ENCODE measurements at places on chromosomes 4 and X. TPM values are rescaled to one million over a fixed set of nuclear protein-coding genes. Genes with fewer than 3 reads are reported as not detected.

Gene TREX2
- 1.8 TPM for total RNA-seq

Gene F9
- total RNA-seq = not detected

Gene GPR143
- total RNA-seq = 1.5 TPM

Gene UGT2B15
- total RNA-seq = not detected

Gene MAGEB2
- total RNA-seq = not detected

Gene AADAT
- 5.4 TPM for total RNA-seq

Gene ARR3
- total RNA-seq = not detected

Gene TMSB15B
- 4.8 TPM for total RNA-seq

Gene MTNR1A
- 0.23 TPM for total RNA-seq

Gene PDGFRA
- 82.1 TPM for total RNA-seq

Gene FAM9B
- not detected for total RNA-seq

Gene PDLIM3
- total RNA-seq = 158 TPM

Gene NUDT11
- total RNA-seq = 10.7 TPM

Gene SLC7A11
- 34.4 TPM for total RNA-seq

Gene GRIA2
- total RNA-seq = not detected

Gene ADH1A
- total RNA-seq = not detected

Gene PAGE5
- total RNA-seq = not detected

Gene ADAMTS3
- total RNA-seq = 5.5 TPM

Gene SLC9B1
- total RNA-seq = 0.89 TPM

Gene S100G
- not detected for total RNA-seq

Gene KLHL15
- 8.6 TPM for total RNA-seq

Gene ITM2A
- not detected for total RNA-seq

Gene AKAP4
- total RNA-seq = not detected

Gene TCP11X2
- total RNA-seq = not detected

Gene DIPK2B
- total RNA-seq = under 0.01 TPM

Gene POU4F2
- total RNA-seq = not detected

Gene GABRG1
- total RNA-seq = not detected

Gene DCUN1D4
- total RNA-seq = 58.6 TPM

Gene CTAG2
- 0.65 TPM for total RNA-seq

Gene PPP4R3C
- total RNA-seq = not detected

Gene FMR1NB
- total RNA-seq = not detected

Gene LIMCH1
- total RNA-seq = 151 TPM

Gene SMIM43
- total RNA-seq = 1.2 TPM

Gene GC
- total RNA-seq = not detected

Gene MSANTD1
- 0.59 TPM for total RNA-seq

Gene PNMA6A
- 3.9 TPM for total RNA-seq

Gene CFI
- total RNA-seq = 1.2 TPM

Gene SPANXC
- not detected for total RNA-seq

Gene MAGEA3
- total RNA-seq = not detected

Gene PCDH11X
- not detected for total RNA-seq

Gene TBC1D25
- total RNA-seq = 8.5 TPM

Gene NPFFR2
- total RNA-seq = not detected
